Right atrium auricular region (tissue), 2 donors: ENCODE measurements at places on chromosomes 2 and 18. TPM values are rescaled to one million over a fixed set of nuclear protein-coding genes. Genes with fewer than 3 reads are reported as not detected.

DNA sequence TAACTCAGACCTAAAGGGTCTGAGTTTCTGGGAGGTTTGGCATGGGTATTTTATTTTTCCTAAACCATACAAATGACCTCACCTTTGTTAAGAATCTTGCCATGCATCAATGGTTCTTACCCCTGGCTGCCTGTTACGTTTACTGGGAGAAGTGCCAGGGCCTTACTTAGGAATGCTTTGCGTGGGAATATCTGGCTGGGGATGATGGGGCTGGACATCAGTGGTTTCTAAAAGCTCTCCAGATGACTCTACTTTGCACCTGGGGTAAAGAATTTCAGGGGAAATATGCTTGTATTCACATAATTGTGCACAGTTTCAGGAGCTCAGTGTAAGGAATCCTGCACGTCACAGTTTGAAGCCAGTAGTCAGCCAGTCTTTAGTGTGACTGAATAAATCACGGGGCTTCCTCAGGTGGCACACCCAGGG lies 18.2 kb upstream of the DAW1 start:
- H3K27me3 ChIP-seq, result no peaks in the 10 kb centered on the region
- DNase-seq, result no peak
- no peak overlapping the region for H3K4me3 ChIP-seq
- H3K27ac ChIP-seq, result no peak overlapping the region
- no peaks in the 10 kb centered on the region for H3K36me3 ChIP-seq

- no peak overlapping the region for H3K27ac ChIP-seq
- peaks cover 45% of the 10 kb centered on the region for H3K36me3 ChIP-seq
- H3K4me1 ChIP-seq, result no peaks in the 10 kb centered on the region
Observed at GRCh38 chr2:229815858-229816257, 101.5 kb upstream of the DNER start.

DNA sequence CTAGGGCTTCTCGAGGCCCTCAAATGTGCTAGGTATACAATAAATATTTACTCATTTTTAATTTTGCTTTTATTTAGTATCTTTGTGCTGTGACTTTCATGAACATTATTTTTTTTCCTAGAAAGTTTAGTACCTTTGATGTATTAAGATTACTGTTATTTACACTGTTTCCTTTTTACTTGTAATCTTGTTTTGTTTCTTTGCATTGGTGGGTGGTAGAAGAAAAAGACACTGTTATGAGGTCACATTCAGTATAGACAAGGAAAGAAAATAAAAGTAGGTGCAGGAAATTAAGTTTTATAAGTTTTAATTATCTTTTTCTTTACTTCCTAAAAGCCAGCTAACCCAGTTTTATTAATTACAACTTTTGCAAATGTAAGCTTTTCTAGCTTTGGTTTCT lies 23.0 kb downstream of the MALT1 start:
- H3K27me3 ChIP-seq, result no peaks in the 10 kb centered on the region
- no peak overlapping the region for H3K27ac ChIP-seq
- H3K36me3 ChIP-seq, result no peaks in the 10 kb centered on the region
- no peak overlapping the region for H3K4me3 ChIP-seq
- DNase-seq, result no peak

GRCh38 chr2:235612181-235612950 lies 118.5 kb downstream of the AGAP1 start:
- no peak overlapping the region for H3K4me3 ChIP-seq
- H3K36me3 ChIP-seq, result no peaks in the 10 kb centered on the region
- no peaks in the 10 kb centered on the region for H3K27me3 ChIP-seq
- H3K27ac ChIP-seq, result no peak overlapping the region
- peaks cover 46% of the 10 kb centered on the region for H3K4me1 ChIP-seq

DNA sequence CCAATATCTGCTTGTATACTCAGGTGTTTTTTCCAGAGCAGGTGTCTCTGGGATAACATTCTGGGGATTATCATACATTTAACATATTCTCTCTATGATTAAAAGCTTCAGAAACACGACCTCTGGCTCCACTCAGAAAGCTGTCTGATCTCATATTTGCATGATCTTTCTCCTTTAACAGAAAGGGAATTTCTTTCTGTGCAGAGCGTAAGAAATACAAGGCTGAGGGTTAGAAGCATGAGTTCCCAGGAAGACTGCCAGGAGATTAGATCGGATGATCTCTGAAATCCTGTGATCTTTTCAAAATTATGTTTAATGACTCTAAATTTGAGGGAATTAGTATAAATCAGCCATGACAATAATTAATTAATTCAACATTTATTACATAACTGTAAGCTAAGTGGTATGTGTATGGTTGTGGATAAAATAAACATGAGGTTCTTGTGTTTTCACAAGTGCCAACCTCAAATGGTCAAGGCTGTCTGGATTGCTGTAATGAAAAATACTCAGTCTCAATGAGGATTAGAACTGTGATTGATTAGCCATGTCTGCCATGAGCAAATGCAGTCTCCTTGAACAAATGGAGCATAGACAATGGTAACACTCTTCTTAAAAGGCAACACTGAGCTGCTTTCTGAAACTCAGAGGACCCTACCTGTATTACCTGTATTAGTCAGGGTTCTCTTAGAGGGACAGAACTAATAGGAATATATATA lies 304.9 kb downstream of the STK39 start:
- DNase-seq, result no peak
- peaks cover 5% of the 10 kb centered on the region for H3K4me1 ChIP-seq
- H3K27ac ChIP-seq, result no peak overlapping the region
- H3K4me3 ChIP-seq, result no peak overlapping the region

DNA sequence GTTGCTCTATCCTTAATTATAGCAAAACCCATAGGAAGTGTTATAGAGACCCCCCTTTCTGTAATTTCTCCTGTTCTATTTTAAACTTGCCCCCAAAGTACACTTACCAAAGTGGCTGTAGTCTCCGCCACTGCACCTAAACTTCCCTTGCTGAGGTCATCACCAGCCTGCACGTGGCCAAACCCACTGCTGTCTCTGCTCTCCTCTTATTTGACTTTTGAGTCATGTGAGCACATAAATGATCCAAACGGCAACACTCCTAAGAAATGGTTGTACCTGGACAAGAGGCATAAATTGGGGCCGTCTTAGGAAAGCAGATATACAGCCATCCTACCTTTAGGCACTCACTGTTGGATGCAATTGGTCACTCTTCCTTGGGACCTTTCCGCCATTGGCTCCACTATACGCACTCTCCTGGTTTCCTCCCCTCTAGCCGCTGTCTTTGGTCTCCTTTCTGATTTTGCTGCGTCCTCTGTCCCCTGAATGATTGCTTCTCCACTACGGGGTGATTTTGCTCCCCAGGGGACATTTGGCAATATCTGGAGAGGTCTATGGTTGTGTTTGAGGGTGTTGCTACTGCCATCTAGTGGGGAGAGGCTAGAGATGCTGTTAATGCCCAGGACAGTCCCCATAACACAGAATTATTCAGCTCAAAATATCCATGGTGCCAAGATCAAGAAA lies 19.2 kb upstream of the IL36G start:
- H3K27ac ChIP-seq, result no peak overlapping the region
- H3K36me3 ChIP-seq, result no peaks in the 10 kb centered on the region
- H3K4me1 ChIP-seq, result no peaks in the 10 kb centered on the region

DNA sequence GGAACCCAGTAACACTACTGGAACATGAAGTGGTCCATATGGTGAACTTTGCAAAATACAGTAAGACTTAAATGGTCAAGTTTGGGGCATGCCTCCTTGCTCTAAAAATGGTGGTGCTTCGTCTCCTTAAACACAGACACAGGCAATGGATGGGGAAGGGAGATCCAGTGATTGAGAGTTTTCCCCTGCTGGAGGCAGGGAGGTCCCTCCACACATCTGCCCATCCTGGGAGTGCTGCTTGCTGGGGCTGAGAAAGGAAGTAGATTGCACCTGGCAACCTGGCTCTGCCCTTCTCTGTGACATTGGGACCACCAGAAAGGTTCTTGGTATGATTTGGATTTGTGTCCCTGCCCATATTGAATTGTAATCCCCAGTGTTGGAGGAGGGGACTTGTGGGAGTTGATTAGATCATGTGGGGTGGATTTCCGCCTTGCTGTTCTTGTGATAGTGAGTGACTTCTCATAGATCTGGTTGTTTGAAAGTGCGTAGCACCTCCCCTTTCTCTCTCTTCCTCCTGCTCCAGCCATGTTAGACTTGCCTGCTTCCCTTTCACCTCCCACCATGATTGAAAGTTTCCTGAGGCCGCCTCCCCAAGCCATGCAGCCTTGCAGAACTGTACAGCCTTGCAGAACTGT lies 35.4 kb upstream of the SKOR2 start:
- no peaks in the 10 kb centered on the region for H3K4me1 ChIP-seq
- H3K4me3 ChIP-seq, result no peak overlapping the region
- no peaks in the 10 kb centered on the region for H3K27me3 ChIP-seq
- no peaks in the 10 kb centered on the region for H3K36me3 ChIP-seq

DNA sequence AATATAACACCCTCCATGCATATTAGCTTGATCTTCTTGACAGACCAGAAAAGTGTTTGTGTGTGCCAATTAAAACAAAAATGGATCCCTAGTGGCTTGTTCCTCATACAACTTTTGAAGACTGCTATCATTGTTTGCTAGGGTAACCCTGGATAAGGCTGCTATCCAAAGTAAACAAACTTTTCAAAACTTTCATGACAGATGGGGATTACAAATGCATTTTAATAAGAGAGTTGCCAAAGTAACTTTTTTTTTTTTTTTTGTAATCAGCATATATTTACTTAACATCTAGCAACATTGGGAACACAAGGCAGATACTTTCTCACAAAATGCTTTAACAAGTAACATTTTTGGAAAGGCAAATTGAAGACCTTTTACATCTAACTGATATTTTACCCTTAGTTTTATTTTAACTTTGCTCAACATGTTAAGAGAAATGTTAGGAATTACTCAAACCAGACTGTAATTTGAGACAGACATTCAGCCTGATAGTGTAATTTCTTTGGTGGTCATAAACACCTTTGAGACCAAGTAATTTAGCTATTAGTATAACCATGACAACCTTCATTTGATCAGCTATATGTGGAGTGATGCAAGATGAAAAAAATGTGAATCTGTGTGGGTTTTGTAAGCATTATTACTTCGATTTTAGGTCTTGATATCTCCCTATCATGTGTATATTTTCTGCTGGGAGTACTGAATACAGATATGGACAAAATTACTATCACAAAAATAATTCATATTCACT lies 300.9 kb downstream of the ARHGAP15 start:
- H3K36me3 ChIP-seq, result no peaks in the 10 kb centered on the region
- no peaks in the 10 kb centered on the region for H3K4me1 ChIP-seq
- H3K4me3 ChIP-seq, result no peak overlapping the region
- no peaks in the 10 kb centered on the region for H3K27me3 ChIP-seq
- no peak overlapping the region for H3K27ac ChIP-seq
- DNase-seq, result no peak

DNA sequence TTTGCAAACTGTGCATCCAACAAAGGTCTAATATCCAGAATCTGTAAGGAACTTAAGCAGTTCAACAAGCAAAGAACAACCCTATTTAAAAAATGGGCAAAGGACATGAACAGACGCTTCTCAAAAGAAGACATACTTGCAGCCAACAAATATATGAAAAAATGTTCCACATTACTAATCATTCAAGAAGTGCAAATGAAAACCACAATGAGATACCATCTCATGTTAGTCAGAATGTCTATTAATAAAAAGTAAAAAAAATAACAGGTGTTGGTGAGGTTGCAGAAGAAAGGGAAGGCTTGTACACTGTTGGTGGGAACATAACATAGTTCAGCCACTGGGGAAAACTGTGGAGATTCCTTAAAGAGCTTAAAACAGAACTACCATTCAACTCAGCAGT lies 126.2 kb downstream of the NAT8 start:
- H3K4me3 ChIP-seq, result no peak overlapping the region
- peaks cover 13% of the 10 kb centered on the region for H3K36me3 ChIP-seq
- no peaks in the 10 kb centered on the region for H3K4me1 ChIP-seq

DNA sequence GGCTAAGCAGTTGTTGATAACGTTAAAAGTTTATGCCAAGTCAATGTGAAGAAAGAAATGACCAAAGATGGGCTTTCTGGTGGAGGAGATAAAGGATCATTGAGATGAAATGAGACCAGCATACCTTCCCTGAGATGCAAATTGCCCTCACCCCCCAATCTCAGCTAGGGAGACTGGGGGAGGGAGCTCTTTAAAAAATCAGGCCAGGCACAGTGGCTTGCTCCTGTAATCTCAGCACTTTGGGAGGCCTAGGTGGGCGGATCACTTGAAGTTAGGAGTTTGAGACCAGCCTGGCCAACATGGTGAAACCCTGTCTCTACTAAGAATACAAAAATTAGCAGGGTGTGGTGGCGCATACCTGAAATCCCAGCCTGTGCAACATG lies 30.9 kb upstream of the KCMF1 start:
- H3K27me3 ChIP-seq, result no peaks in the 10 kb centered on the region
- H3K4me1 ChIP-seq, result no peaks in the 10 kb centered on the region
- no peaks in the 10 kb centered on the region for H3K36me3 ChIP-seq
- DNase-seq, result no peak

GRCh38 chr2:36881816-36882215 lies 84.5 kb downstream of the STRN start:
- no peak for DNase-seq
- H3K27me3 ChIP-seq, result no peaks in the 10 kb centered on the region
- H3K27ac ChIP-seq, result no peak overlapping the region
- H3K36me3 ChIP-seq, result peaks cover 55% of the 10 kb centered on the region

GRCh38 chr2:111977240-111977639 lies 77.8 kb upstream of the TMEM87B start:
- DNase-seq, result no peak
- H3K4me3 ChIP-seq, result no peak overlapping the region

DNA sequence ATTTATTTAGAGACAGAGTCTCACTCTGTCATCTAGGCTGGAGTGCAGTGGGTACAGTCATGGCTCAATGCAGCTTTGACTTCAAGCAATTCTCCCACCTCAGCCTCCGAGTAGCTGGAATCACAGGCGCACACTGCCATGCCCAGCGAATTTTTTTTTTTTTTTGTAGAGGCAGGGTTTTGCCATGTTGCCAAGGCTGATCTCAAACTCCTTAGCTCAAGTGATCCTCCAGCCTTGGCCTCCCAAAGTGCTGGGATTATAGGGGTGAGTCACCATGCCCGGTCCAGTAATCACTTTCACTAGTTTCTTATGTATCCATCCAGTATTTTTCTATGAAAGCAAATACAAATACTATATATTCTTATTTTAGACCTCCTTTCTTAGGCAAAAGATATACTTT lies 24.0 kb downstream of the PRKAG3 start:
- H3K4me3 ChIP-seq, result no peak overlapping the region
- no peaks in the 10 kb centered on the region for H3K27me3 ChIP-seq
- peak; percentile 46 for DNase-seq

GRCh38 chr2:65436824-65437221 lies 4.4 kb upstream of the SPRED2 start:
- no peaks in the 10 kb centered on the region for H3K27me3 ChIP-seq
- peak overlapping the region; percentile 96 for H3K27ac ChIP-seq
- no peak for DNase-seq
- peak overlapping the region; percentile 78 for H3K4me3 ChIP-seq
- no peaks in the 10 kb centered on the region for H3K4me1 ChIP-seq

- DNase-seq, result no peak
- H3K36me3 ChIP-seq, result no peaks in the 10 kb centered on the region
- no peaks in the 10 kb centered on the region for H3K4me1 ChIP-seq
- no peak overlapping the region for H3K4me3 ChIP-seq
- H3K27ac ChIP-seq, result no peak overlapping the region
- H3K27me3 ChIP-seq, result no peaks in the 10 kb centered on the region
Observed at GRCh38 chr2:25521126-25521525, 152.3 kb downstream of the DTNB start.

Gene CIB4
- not detected for total RNA-seq

Gene GTF2A1L
- total RNA-seq, result 5.1 TPM

Gene EGR4
- 0.16 TPM for total RNA-seq

Gene RBM43
- total RNA-seq, result 1.6 TPM
